ENCODE measurements at places on chromosomes 3 and 15.

GRCh38 chr3:127394031-127394430, 106.2 kb upstream of the PRR20G start:
- DNase-seq, result no peak

GRCh38 chr3:126133606-126134005, 46.8 kb downstream of the ALDH1L1 start:
- DNase-seq, result no peak

DNA sequence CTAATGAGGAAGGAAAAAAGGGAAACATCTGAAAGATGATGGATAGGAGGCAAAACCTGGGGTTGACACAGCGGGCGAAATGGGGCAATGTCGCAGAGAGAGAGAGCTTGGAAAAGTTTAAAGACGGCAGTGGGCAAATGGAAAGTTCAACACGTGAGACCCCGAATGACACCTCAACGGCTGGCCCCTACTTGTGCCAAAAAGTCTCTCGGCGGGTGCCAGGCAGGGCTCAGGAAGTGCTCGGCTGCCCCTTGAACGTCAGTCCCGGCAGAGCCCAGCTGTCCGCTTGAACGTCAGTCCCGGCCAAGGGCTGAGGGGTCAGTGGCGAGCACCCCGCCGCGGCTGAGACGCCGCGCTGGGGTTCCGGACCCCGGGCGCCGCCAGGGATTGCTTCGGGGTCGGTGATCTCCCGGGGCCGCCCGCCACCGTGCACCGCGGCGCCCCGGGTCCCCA, 658 bp downstream of the EOGT start:
- no peak for DNase-seq

- no peak for DNase-seq
Measured at GRCh38 chr15:63998489-63998888, 47.8 kb downstream of the DAPK2 start.

DNA sequence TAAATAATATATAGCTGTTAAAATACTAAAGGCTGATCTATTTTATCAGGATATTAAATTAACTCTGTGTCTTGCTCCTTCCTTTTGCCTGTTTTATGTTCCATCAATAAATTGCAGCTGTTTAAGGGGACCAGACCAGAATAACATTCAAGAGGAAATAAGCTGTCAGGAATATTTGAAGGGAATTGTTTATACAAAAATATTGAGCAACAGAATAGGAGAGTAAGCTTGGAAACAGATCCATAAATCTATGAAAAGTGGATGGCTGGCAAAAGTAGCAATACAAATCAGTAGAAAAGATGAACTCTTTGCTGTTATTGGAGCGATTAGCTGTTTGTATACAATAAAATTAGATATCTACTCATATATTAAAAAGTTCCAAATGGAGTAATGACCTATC, 36.2 kb upstream of the PLSCR2 start:
- no peak for DNase-seq

GRCh38 chr15:49686599-49686998, 65.8 kb downstream of the DTWD1 start:
- no peak for DNase-seq

Measured in activated T-cell treated with anti-CD3 and anti-CD28 coated beads, Interleukin-2, amount 50 U/mL, for 48 hours (primary cell).